ENCODE measurements at places on chromosomes 13 and 19.

- no peak for DNase-seq
Measured at GRCh38 chr19:3603121-3603811, 3.4 kb downstream of the TBXA2R start.

DNA sequence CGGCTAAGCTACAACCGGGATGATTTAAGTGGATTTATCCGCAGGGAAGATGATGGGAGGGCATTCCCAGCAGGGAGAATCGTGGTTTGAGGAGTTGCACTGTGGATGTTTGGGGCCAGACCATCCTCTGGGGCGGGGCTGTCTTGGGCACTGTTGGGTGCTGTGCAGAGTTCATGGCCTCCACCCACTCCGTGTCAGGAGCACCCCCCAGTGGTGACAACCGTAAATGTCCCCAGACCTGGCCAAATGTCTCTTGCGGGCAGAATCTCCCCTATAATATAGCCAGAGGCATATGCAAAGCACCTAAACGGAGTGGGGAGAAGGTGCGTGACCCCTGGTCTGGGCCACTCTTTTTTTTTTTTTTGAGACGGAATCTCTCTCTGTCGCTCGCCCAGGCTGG is 40.2 kb downstream of the SMIM24 start:
- DNase-seq = no peak

GRCh38 chr19:45816236-45817009 is 1.3 kb upstream of the RSPH6A start:
- no peak for DNase-seq

- DNase-seq = no peak
Measured at GRCh38 chr19:2763687-2764086, 19.4 kb downstream of the SGTA start.

DNA sequence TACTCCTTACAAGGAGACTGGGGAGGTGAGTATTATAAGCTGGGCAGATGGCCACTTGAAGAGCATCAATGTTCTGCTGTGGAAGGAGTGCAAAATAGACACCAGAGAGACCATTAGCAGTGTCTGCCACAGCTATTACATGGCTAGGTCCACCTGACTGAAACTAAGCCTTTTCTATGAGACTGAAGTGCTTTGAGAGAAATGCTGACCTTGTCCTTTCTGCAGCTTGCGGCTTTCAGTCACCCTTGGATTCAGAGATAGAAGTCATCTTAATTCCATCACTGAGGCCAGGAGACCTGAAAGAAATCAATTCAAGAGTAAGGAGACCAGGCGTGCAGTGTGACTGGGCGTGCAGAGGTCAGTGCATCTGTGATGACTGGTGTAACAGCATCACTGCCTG is 1.3 kb upstream of the ZFP28 start:
- no peak for DNase-seq

DNA sequence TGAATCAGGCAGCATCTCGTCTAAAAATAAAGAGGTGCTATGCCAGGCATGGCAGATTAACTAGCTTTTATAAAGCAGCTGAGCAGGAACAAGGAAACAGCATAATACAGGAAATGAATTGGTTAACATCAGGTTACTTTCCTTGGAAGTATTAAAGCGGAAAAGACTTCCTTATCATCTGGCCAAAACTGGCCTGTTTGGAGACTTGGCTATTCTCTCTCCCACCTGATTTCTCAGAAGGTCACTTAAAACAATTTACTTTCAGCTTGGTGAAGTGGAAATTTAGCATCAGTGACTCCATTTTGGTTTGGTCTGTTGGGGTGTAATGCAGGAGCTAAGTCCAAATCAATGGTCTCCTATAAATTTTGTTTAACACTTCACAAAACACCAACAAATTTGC is 191.6 kb downstream of the NUFIP1 start:
- no peak for DNase-seq

- no peak for DNase-seq
Measured at GRCh38 chr13:31909864-31910551, 121.6 kb upstream of the FRY start.

DNA sequence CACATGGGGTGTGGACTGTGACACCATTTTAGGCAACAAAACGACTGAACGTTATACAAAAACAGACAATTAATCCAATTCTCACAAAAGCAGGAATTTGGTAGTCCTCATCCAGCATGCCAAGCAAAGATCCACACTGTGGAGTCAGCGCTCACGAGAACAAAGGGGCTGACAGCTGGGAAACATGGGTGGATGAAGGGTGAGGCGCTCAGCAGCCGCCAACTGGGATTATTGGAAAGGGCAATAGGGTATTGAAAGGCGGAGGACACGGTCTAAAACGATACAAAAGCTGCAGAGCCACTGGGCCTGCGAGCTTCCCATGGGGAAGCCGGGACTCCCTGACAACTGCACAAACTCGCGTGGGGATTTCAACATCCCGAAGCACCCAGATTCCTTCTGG is 4.7 kb upstream of the ZNF813 start:
- DNase-seq = no peak

Data from DMS 273 treated with DMSO at 0.1 percent for 48 hours (cell line).